Activated CD8-positive, alpha-beta memory T cell treated with anti-CD3 and anti-CD28 coated beads for 1 hour (primary cell): ENCODE measurements at places on chromosomes 1 and 21.

- no peak for DNase-seq
Measured at GRCh38 chr1:101959456-101959855, 37.3 kb downstream of the OLFM3 start.

DNA sequence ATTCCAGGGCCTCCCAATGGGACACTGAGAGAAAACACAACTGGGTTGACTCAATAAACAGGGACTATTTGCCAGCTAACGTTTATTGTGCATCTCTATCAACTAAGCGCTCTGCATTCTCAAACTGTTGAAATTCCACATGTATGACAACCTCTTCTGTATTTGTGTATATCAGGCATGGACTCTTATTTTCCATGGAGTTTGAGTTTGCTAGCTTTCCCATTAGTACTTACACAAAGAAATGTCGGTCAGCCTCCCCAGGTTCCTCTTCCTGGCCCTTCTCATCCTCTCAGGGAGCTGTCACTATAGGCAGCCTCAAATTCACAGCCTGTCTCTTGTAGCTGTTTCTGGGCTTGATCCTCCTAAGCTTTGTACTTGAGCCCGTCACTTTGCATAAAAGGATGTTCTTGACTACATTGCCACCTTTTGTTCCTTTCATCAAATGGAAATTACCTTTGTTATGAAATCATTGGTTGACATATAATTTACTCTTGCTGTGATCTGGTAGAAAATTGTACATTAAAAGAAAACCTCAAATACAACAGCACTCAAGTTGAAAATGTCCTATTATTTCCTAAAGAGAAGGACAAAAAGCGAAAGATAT lies 60.0 kb upstream of the NTPCR start:
- no peak for DNase-seq

- no peak for DNase-seq
Measured at GRCh38 chr1:210743038-210743437, 390.9 kb downstream of the KCNH1 start.

GRCh38 chr1:24161270-24161669 lies 18.3 kb upstream of the IL22RA1 start:
- no peak for DNase-seq

DNA sequence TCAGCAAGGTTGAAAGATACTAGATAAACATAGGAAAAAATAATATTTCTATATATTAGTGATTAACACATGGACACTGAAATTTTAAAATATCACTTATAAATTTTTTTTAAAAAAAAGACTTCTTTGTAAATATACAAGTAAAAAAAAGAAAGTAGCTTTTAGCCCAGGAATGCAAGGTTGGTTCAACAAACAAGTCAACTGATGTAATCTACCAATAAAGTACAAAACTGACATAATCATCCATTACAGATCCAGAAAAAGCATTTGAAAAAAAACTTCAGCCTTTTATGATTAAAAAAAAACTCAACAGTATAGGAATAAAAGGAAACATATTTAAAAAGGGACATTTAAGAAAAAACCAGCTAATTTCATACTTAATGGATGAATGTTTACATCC lies 48.4 kb downstream of the TRMT1L start:
- no peak for DNase-seq
